Stimulated activated CD4-positive, alpha-beta T cell treated with anti-CD3 and anti-CD28 coated beads, Interleukin-15, amount 100 ng/mL, for 24 hours (primary cell): ENCODE measurements at places on chromosomes 6 and 20.

DNA sequence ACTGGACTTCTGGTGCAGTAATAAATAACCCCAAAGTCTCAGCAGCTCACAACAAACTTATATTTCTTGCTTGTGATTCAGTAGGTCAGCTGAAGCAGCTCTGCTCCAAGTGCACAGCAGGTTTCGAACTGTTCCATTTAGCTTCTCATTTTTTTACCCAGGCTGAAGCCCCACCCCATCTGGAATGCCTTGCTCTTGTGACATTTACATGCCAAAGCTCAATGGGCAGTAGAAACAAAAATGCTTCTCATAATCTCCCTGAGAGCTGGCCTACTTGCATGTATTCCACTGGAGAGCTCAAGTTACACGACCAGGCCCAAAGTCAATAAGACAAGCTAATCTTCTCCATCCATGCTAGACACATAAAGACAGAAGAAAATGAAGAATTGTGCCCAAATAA is 165.2 kb downstream of the HAO1 start:
- DNase-seq: no peak

DNA sequence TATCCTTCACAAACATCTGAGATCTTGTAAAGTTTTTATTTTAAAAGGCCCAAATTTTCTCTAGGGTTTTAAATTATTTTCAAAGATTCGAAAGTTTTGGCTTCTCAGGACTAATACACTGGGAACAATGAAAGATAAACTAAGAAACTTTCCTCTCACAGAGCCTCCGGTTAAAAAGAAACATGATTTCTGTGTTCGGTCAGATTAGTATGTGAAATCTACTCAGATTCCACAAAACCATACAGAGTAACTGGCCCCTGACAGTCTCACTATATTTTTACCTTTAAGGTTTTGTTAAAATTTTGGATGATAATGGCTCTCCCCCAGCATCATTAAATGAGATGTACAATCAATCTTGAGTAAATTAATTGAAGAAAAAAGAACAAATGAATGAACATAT is 471.0 kb downstream of the COL12A1 start:
- no peak for DNase-seq

- no peak for DNase-seq
These were observed 8.9 kb downstream of the CYP21A2 start for GRCh38 chr6:32047084-32047478.

GRCh38 chr6:115362234-115362633 is 698.5 kb downstream of the FRK start:
- DNase-seq: no peak

GRCh38 chr6:109165392-109165974 is 70.2 kb downstream of the CEP57L1 start:
- no peak for DNase-seq

DNA sequence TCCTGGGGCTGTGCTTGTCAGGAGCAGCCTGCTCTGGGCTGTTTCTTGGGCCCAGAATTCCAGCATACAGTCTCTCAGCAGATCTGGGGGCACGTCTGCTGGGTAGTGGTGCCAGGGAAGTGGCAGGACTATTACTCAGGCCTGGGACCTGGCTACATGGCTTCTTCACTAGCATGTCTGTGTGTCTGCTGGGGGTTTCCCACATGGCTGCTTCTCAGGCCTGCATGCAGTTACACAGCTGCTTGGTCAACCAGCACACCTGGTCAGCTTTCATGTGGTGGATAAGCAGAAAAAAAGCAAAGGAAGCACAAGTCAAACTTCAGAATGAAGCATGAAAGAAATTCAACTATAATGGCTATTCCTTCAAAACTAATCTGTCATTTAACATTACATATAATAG is 316.2 kb upstream of the NOX3 start:
- no peak for DNase-seq

- no peak for DNase-seq
These were observed 154.5 kb downstream of the CFAP61 start for GRCh38 chr20:20206788-20207187.

GRCh38 chr20:10731190-10731965 is 57.6 kb upstream of the JAG1 start:
- DNase-seq: no peak

- DNase-seq: no peak
These were observed 178.0 kb downstream of the PHF3 start for GRCh38 chr6:63813566-63814120.

DNA sequence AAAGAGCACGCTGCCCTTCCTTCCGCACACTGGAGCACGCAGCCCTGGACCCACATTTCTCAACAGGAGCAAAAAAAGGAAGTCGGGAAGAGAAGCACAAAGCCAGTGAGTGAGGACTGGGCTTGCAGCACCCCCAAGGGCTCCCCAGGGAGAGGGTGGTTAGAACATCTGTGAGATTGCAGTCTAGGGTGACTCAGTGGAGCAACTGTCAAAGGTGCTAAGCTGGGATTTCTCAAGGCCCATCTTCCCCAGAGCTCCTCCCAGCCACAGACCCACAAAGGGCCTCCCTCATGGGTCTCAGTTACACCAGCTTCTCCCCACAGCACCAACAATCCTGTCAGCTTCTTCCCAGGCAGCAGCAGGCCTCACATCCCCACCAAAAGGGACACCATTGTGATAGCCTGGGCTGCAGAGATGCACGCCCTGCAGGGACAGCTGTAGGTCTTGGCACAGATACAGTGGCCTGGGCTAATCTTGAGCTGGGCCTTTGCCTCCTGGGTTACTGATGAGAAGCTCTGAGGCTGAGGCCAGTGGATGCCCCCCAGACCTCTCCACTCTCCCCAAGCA is 39.6 kb upstream of the CD93 start:
- DNase-seq: no peak

DNA sequence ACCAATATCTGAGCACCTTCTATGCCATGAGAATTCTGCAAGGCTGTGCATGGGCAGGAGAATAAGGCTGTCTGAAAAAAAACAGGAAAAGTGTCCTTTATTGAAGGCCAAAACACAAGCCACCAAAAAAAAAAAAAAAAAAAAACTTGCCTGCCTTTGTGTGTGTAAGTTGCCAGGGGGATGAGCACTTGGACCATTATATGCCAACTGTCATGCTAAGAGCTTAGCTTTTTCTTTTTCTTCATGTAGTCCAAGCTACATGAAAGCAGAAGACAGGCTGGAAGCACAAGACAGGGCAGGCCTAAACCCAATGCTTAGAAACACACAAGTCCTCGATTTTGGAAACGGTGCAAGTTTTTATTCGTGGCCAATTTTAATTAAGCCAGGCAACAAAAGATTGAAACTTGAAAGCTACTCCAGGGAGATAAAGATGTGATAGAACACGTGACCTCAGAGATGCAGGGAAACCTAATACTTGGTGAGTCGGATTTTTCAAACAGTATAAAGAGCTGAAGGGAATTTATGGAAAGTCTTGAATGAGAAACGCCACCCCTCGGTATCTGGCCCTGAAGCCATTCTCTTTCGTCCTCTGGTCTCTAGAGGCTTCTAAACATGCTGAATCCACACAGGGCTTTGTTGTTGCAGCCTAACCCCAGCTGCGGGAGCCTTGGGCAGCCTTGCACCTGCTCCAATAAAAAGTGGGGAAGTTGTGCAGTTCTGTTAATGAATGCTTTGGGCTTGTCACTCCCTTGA is 8.6 kb downstream of the BMP7 start:
- DNase-seq: no peak

GRCh38 chr20:642398-643174 is 10.4 kb downstream of the SRXN1 start:
- no peak for DNase-seq

DNA sequence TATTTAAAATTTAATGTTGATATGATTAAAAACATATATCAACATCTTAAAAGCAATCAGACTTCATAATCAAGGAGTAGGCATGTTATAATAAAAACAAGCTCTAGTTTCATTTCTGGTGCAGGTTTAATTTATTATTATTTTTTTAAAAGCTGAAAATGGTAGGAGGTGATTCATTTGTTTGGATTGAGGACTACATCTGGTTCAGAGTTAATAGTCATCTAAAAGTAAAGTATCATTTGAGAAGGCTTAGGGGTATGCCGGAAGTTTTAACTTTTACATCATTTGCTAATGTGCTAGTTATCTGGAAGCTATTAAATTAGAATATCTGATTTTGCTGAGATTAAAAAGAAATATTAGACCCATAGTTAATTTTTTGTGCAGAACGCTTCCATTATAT is 169.5 kb upstream of the LAMA2 start:
- no peak for DNase-seq

DNA sequence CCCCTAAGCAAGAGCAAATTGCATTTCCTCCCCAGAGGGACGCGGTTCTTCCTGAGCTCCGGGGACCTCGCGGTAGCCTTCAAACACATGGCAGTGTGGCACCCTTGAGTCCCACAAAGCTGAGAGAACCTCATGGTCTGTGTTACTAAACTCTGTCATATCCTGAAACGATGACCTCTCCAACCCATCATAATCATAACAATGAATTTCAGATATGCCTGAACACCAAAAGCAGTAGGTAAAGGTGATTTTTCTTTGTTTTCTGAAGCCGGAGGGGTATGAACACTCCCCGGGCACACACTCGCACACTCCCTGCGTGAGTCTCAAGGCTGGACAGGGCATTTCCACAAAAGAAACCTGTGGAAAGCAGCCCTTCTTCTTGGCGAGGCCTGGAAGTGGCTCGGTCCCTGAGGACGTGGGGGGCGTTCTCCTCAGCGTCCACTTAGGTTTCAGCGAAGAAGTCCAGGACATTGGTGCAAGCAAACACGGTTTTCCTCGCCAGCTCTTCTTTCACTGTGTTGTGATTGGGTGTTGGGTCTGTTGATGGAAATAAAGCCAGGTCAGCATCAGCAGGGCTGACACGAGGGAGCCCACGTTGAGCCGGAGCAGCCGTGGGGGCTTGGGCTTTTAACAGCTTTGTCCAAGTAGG is 183.4 kb downstream of the ERMARD start:
- no peak for DNase-seq

- DNase-seq: no peak
These were observed 44.1 kb downstream of the NUP153 start for GRCh38 chr6:17662585-17662984.

GRCh38 chr20:5882166-5882565 is 68.2 kb downstream of the TRMT6 start:
- DNase-seq: no peak

- DNase-seq: no peak
These were observed 2.9 kb downstream of the SALL4 start for GRCh38 chr20:51799401-51799860.

DNA sequence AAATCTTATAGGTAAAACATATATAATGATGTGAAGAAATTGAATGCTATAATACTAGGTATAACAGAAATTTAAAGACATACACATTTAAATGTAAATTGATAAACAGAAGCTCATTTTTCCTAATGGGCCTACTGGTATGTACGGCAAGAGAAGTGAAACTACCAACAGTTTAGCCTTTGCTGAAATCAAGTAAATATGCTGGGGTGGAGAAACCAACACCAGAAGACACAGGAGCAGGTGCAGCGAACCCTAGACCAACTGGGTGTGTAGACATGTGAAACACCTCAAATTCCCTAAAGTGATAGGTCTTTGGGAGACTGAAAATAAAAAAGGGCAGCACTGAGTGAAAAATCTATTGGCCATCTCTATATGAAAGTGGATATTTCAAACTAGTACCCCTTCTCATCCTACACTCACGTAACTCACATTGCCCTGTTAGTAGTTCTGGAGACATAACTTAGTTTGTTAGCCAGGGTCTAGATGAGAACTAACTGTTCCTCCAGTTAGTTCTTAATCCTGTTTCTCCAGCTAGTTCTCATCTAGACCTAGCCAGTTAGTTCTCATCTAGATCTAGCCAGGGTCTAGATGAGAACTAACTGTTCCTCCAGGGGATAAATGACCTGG is 53.1 kb downstream of the SLC35D3 start:
- no peak for DNase-seq

DNA sequence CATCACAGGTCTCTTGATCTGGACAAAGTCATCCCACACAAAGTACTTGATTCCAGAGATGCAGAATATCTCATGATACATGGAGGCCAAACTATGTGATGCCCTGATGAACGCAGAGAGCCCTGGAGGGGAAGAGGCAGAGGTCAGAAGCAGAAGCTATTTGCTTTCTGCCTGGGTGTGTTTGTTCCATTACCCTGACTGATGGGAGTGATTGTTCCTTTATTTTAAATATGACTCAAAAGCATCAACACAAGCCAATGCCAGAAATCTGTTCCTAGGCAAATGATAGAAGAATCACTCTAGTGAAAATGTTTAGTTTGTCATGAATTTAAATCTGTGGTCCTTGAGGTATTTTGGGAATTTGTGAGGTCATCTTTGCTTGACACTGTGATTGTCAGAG is 54.7 kb upstream of the GGTLC1 start:
- no peak for DNase-seq

DNA sequence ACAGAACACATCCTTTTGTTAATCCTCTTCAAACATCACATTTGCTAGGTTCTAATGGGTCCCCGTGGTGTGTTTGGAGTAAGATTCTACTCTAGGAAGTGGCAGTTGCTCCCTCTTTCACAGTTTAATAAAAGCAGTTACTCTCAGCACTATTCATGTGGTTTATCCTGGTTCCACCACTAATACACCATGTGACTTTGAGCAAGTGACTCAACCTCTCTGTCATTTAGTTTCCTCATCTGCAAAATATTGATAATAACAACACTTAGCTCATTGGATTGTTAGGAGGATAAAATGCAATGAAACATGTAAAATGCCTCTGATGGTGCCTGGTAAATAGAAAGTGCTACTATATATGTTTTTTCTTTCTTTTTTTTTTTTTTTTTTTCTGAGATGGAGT is 488.0 kb upstream of the NOX3 start:
- no peak for DNase-seq

GRCh38 chr6:7261032-7261841 is 51.8 kb downstream of the SSR1 start:
- DNase-seq: peak; percentile 79

- no peak for DNase-seq
These were observed 42.5 kb upstream of the RFPL4B start for GRCh38 chr6:112304680-112305079.

GRCh38 chr20:22370137-22370536 is 214.2 kb downstream of the FOXA2 start:
- no peak for DNase-seq

DNA sequence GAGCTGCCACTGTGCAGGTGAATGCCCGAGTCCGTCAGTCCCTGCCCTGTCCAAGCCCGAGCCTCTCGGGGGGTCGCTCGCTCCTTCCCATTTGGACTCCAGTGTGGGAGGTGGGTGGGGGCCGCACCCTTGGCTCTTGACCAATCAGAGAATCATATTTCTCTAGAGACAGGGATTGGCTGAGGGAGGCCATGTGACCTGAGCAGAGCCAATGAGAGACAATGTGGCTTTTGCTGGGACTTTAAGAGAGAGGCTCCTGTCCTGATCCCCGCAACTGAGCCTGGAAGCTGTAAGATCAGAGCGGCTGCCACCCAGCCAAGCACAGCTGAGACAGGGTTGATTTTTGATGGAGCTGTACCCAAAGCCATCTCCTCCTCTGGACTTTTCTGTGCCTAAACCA is 199.3 kb downstream of the TFAP2C start:
- DNase-seq: no peak

GRCh38 chr6:30939473-30939872 is 1.3 kb upstream of the MUCL3 start:
- DNase-seq: no peak

- no peak for DNase-seq
These were observed 55.1 kb downstream of the TMEM200A start for GRCh38 chr6:130420911-130421310.

- DNase-seq: no peak
These were observed 43.0 kb downstream of the MRS2 start for GRCh38 chr6:24445704-24446103.

- no peak for DNase-seq
These were observed 27.6 kb downstream of the TINAG start for GRCh38 chr6:54335871-54336270.

GRCh38 chr6:140874066-140874465 is 1258.7 kb upstream of the GJE1 start:
- DNase-seq: no peak
